Left renal cortex interstitium (tissue), 4 donors: ENCODE measurements at places on chromosomes 2 and 18.

DNA sequence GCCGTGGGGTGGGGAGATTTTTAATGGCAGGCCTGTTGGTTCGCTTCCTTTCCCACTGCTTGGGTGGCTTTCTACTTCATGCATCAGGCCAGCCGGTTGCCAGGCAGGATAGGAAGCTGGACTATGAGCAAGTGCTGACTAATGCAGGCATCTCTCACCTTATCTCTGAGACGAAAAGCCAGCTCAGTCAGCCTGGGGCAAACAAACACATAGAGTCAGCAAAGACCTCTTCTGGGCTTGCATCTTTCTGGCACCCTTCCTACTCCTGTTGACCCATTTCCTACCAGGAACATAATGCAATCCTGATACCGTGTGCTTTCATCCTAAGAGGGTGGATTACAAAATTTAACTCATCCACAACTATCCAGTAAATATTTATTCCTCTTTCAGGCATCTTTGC, 416.6 kb upstream of the MEX3C start:
- DNase-seq = no peak

GRCh38 chr2:1968988-1969700, 224.8 kb upstream of the PXDN start:
- no peak for DNase-seq

GRCh38 chr2:36753706-36754221, 57.3 kb downstream of the VIT start:
- DNase-seq = no peak

DNA sequence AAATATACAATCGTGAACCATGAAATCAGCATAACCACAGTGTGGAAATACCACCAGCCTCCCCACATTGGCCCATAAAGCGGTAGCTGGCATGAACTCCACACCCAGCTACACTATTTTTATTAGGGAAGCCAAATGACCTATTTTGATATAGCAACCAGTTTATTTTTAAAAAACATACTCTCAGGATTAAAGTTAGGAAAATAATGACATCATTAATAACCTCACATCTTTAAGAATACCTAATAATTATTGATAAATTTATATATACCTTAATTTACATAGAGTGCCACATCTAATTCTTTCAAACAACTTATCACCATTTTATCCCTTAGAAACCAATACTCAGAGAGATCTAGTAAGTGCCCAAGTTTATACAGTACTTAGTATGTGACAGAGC, 692.0 kb upstream of the PKDCC start:
- no peak for DNase-seq

DNA sequence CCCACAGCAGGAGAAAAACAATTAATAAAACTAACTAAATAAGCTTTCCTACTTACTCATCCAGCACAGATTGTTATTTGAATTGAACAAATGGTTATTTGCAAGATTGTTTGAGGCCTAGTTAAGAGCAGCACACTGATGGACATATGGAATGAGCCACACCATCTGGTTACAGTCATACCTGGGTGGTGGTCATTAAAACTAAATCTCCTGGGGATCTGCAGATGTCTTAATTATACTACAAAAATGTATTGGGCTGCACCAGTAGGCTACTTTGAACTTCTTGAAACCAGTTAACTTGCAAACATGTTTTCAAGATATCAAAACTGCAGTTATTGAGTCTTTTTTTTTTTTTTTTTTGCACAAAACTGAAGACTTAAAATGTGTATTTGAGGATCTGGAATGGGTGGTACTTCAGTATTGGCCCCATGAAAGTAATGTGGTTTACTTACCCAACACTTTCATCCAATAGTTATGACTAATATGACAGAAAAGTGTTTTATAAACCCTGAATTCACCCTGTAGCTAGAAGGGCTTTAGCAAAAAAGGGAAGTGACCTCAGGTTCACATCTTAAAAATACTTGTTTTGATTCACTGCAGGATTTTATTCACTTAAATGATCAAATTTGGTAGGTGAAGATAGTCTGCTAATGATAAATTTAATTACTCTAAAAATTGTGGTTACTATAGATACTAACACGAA, 10.8 kb downstream of the AGFG1 start:
- no peak for DNase-seq

DNA sequence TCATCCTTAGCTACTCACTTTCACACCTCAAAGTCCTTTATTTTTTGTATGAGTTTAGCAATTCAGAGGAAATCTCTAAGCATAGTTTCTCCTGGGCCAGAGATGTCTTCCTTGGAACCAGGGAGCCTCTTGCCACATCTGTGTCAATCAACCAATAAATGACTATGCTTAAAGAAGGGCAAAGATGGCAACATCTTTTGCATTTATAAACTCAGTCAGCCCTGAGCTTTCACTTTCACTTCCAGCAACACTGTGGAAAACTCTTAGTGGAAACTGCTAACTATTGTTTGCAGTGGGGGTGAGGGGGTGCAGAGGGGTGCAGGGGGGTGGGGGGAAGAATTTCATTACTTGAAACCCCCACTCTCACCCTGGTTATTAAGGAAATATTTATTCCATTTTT, 3.4 kb downstream of the ACVR1C start:
- no peak for DNase-seq

GRCh38 chr2:37366773-37367172, 22.3 kb downstream of the QPCT start:
- DNase-seq = no peak
